ENCODE measurements at places on chromosomes 1 and 21.

DNA sequence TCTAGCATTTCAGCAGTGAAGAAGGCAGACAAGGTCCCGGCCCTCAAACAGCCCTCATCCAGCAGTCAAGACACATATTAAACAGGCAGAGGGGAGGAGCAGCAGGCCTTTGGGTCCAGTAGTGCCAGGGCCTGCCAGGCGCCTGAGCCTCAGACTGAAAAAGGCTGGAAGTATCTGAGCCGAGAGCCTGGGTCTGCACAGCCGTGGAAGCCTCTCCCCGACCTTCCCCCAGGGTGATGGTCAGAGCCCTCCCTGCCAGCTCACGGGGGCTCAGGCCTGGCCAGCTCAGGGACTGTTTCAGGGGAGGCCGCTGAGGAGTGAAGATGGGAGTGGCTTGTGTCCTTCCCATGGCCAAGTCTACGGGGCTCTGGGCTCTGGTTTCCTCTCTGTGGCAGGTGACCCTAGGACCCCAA lies 565.2 kb downstream of the PTPRU start:
- no peak for DNase-seq

GRCh38 chr1:178267646-178268094 lies 173.8 kb downstream of the RASAL2 start:
- DNase-seq = no peak

- no peak for DNase-seq
Observed at GRCh38 chr1:170247751-170248521, 102.2 kb downstream of the NTMT2 start.

- no peak for DNase-seq
Observed at GRCh38 chr1:165793951-165794350, 25.3 kb upstream of the TMCO1 start.

- no peak for DNase-seq
Observed at GRCh38 chr1:35030338-35030737, 1.4 kb downstream of the ZMYM6 start.
